AG10803 (cell line): ENCODE measurements at places on chromosomes 5 and 9.

- DNase-seq = no peak
These were observed 496.8 kb downstream of the MAT2B start for GRCh38 chr5:164002214-164002613.

- DNase-seq = no peak
These were observed 152.8 kb upstream of the TRPC7 start for GRCh38 chr5:136518174-136518573.

- DNase-seq = no peak
These were observed 9.6 kb downstream of the EPB41L4B start for GRCh38 chr9:109311286-109311685.

DNA sequence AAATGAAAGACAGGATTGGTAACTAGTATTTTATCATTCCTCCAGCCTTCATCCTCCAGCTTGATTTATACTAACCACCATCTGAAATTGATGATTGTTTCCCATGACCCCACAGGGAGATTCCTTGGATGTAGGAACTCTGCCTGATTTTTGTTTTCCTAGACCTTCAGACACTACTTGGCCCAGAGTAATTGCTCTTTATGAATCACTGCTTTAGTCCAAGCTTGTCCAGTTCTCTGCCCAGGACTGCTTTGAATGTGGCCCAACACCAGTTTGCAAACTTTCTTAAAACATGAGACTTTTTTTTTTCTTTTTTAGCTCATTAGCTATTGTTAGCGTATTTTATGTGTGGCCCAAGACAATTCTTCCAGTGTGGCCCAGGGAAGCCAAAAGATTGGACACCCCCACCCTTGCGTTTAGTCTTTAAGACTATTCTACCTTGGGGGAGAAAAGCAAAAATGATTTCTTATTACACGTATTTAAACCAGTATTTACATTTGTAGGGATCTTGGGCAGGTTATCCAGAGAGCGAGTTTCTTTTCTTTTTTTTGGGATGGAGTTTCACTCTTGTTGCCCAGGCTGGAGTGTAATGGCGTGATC is 18.4 kb downstream of the BASP1 start:
- DNase-seq = peak; percentile 60

- DNase-seq = peak; percentile 11
These were observed at the start of gene FAM169A for GRCh38 chr5:74865804-74866595. TSS of gene FAM169A (minus strand) at chr5:74866387. CDS start at chr5:74841676, 24,711 bp downstream.

- no peak for DNase-seq
These were observed at the start of gene ABO for GRCh38 chr9:133275105-133276000. TSS of gene ABO (minus strand) at chr9:133275201.

GRCh38 chr9:17807613-17808282 is 228.9 kb downstream of the SH3GL2 start:
- DNase-seq = no peak

GRCh38 chr9:107279086-107279485 is 4.0 kb upstream of the RAD23B start:
- DNase-seq = no peak
